Stimulated activated CD4-positive, alpha-beta T cell treated with anti-CD3 and anti-CD28 coated beads, Interleukin-1b, Interleukin-23, amount 100 ng/mL, for 48 hours (primary cell): ENCODE measurements at places on chromosomes 7 and 10.

GRCh38 chr10:4723860-4724259 is 102.1 kb upstream of the AKR1E2 start:
- DNase-seq = no peak

GRCh38 chr10:102065561-102066398 is 631 bp downstream of the HPS6 start:
- no peak for DNase-seq

GRCh38 chr7:79281426-79281825 is 172.0 kb downstream of the MAGI2 start:
- no peak for DNase-seq

DNA sequence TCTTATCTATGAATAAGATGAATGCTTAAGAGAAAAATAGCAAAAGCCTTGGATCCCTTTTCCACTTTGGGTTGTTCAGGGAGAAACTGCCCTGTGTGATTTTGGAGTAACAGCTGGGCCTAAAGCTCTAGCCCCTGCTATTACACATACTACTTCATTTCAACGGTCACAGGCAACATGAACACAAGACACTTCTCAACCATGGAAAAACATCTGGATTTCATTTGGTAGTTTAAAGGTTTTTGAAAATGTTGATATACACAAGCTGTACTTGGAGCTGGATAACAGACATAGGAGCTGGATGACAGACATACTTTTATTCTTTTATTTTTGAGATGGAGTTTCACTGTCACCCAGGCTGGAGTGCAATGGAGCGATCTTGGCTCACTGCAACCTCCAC is 2.7 kb upstream of the CHUK start:
- DNase-seq = no peak

- DNase-seq = no peak
Observed at GRCh38 chr10:4826792-4827324, 851 bp downstream of the AKR1E2 start.

GRCh38 chr7:41351091-41351490 is 351.8 kb downstream of the INHBA start:
- DNase-seq = no peak

- no peak for DNase-seq
Observed at GRCh38 chr10:17415046-17415658, 39.2 kb downstream of the ST8SIA6 start.

- DNase-seq = no peak
Observed at GRCh38 chr7:76351372-76351771, 7.4 kb downstream of the YWHAG start.

GRCh38 chr10:128161031-128161430 is 34.8 kb upstream of the MKI67 start:
- no peak for DNase-seq

GRCh38 chr7:22717760-22718159 is 9.2 kb upstream of the IL6 start:
- DNase-seq = no peak

GRCh38 chr10:90614631-90615030 is 243.2 kb downstream of the HTR7 start:
- DNase-seq = no peak

- no peak for DNase-seq
Observed at GRCh38 chr7:8442051-8442813, 8.8 kb downstream of the NXPH1 start.

DNA sequence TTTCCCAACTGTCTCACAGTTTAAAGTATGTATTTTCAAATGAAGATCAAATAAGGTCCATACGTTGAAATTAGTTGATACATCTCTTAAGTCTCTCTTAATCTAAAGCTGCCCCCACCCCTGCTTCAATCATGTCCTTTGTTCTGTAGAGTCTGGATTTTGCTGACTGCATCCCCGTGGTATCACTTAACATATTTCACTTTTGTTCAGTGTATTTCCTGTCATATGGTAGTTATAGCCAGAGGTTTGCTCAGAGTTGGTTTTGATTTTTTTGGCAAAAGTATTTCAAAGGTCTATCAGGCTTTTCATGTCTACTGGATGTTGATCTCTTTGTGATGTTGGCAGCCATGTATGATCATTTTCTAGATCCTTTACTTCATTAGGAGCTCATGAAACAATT is 54.4 kb upstream of the ARID5B start:
- no peak for DNase-seq

DNA sequence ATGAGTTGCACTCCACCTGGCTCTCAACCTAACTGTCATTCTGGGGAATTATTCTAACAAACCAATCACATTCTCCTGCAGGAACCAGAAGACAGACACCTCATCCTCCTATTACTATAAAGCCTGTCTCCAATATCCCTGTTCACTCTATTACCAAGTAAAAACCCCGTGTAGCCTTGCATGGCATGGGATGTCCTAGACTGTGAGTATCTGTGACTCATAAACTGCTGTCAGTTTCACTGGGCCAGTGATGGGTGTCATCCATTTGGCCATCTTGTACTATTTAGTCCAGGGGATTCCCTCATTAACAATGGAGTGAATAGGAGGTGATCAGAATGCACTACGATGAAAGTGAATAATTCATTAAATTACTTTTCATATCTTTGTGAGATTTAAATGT is 608.7 kb downstream of the DNAJB9 start:
- no peak for DNase-seq

GRCh38 chr10:114323023-114323422 is 81.3 kb downstream of the AFAP1L2 start:
- no peak for DNase-seq
